Activated naive CD4-positive, alpha-beta T cell (primary cell): ENCODE measurements at places on chromosomes 1 and 21.
A peak's percentile ranks its signal among the peaks of the same experiment; 100 is the strongest.

GRCh38 chr1:114668784-114669561 lies 876 bp downstream of the DENND2C start:
- peak; percentile 0 for DNase-seq

- DNase-seq = no peak
Observed at GRCh38 chr21:15676935-15677334, 52.8 kb upstream of the USP25 start.

DNA sequence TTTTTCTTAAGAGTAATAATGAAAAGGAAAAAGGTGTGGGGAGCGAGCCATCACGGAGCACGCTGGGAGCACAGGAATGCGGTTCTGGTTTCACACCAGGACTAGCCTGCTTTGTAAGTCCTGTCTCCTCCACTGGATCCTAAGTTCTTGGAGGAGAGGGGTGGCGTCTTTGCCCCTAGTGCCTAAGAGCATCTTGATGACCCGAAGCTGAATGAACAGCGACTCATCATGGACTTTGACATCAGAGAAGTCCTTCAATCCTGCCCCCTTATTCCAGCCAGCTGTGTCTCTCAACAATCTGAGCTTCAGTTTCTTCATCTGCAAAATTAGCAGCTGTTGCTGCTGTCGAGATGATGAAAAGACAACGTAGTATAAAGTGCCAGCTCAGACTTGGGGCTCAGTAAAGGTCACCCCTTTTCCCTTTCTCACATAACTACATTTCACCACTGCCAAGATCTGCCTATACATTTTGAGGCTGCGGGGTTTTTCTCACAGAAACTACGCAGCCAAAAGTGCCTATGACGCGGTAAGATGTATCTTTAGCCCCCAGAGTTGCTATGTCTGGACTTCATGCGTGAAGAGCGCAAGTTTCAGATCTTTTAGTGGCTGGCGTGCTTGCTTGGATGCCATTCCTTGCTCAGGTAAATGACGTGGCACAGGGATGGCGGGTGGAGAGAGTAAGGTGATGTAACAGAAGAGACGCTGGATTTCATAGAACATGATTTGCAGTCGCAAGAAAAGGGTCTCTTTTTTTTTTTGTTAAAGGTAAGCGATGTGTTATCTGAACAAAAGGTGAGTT lies 4.9 kb upstream of the PRDM2 start:
- DNase-seq = no peak

GRCh38 chr1:109931189-109931731 lies 20.6 kb downstream of the CSF1 start:
- DNase-seq = no peak

- DNase-seq = no peak
Observed at GRCh38 chr1:2639607-2640521, 7.0 kb upstream of the MMEL1 start.

DNA sequence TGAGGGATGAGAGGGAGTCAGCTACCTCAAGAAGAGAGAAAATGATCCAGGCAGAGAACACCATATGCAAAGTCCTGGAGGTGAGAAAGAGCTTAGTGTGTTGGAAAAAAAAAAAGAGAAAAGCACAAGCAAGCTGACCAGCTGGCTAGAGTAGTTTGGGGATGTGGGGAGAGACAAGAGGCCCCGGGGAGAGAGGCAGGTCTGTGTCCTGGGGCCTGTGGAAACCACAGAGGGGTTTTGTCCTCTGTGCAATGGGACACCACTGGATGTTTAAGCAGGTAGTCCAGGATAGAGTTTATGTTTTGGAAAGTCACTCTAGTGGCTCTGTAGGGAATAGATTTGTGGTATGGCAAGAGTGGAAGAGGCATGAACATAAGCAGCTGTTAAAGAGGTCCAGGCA lies 14.4 kb upstream of the CHI3L1 start:
- no peak for DNase-seq

DNA sequence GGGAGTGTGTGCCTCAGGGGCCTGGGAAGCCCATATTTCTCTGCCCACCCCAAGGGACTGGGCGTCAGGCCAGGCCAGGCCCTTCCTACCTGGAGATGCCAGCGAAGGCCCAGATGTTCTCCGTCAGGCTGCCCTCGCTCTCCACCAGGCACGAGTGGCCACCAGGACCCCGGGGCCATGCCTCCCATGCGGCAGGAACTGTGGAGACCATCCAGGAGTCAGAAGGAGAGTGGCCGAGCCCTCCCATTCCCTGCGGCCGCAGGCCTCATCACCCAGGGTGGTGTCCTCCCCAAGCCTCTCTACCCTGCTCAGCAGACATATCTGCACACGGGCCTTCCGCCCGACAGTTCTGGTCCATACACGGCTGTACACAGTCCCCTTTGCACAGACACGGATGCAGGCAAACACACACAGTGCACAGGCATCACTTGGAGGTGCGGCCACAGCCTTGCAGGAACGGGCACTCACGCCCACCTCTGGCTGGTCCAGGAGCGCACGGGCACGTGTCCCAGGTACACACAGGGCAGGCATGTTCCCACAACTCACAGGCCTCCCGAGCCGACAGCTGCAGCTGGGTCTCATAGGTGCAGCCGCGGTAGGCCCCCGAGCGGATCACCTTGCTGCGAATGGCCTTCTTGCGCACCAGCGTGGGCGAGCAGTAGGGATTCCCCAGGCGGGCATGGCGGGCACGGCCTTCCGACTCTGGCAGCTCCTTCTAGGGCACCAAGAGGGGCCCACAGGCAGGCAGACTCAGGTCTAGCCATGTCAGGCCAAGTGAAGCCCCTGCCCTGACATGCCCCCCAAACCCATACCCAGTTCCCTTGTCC lies 5.9 kb upstream of the KIF17 start:
- DNase-seq = no peak

DNA sequence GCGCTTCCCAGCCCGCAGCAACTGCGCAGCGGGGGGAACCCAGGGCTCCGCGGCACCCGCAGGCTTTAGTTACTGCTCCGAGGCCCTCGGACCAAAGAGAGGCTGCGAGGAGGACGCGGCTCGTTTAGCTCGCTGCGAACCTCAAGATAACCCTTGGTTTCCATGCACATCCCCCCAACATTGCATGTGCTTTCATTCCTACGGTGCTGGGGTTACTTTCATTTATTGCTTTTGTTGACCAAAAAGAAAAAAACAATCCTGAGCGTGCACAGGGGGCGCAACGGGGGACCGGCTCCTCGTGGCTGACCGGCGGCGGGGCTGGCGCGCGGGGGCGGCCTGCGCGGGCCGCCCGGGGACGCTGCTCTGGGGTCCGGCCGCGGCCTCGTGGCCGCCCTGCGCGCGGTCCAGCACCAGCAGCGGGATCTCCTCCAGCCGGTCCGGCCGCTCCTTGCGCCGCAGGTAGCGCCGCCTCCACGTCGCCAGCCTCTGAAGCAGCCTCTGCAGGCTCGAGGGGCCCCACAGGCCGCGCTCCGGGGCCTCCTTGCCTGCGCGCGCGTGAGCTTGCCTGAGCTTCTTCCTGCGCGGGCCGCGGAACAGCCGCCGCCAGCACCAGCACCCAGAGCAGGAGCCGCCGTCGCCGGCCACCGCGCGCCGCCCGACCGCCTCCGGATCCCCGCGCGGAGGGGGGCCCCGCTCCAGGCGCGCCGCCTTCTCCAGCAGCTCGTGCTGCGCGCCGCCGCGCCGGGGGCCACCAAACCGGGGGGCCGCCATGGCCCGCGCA lies 77.4 kb downstream of the DESI2 start:
- no peak for DNase-seq

GRCh38 chr1:205472737-205473441 lies 17.0 kb upstream of the BLACAT1 start:
- DNase-seq = no peak

GRCh38 chr1:228453614-228454013 lies 33.6 kb upstream of the RNF187 start:
- no peak for DNase-seq

DNA sequence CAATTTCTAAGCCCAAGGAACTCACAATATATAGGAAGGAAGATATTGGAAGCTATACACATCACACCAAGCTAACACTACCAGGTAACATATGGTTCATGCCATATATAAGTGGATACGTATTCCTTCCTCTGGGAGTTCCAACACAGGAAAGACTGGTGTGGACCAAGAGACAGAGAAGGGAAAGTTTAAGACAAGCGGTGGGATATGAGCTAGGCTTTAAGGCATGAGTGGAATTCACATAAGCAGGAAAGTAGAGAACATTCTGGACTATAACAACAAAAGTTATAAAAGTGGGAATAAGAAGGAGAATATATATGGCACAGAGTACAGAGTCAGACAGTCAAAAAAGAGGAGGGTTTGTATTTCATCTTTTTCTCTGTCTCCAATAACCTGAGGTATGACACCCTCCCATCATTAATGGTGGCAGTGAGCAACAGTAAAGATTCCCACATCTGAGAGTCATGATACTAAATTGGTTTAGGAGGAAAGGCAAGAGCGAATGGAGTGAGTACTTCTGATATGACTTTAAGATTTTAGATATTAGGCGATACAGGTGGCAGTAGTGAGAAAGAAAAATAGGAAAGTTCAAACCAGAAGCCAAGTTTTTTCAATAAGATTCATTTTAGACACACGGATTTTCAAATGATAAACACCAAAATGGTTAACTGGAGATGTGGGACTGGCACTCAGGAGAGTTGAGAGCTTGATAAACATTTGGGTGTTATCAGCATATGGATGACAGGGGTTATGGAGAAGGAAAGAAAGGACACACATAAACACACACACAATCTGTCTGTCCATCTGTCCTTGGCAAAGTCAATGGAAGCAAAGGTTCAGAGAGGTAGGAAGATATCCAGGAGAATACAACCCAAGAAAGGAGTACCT lies 87.4 kb upstream of the TTC39A start:
- no peak for DNase-seq

GRCh38 chr21:29490016-29490415 lies 191.3 kb downstream of the BACH1 start:
- DNase-seq = no peak

GRCh38 chr1:226525750-226526149 lies 22.8 kb upstream of the STUM start:
- no peak for DNase-seq

GRCh38 chr1:106754957-106755356 lies 301.5 kb upstream of the PRMT6 start:
- no peak for DNase-seq

GRCh38 chr1:216015116-216015515 lies 408.1 kb downstream of the USH2A start:
- no peak for DNase-seq

- DNase-seq = no peak
Observed at GRCh38 chr1:161747801-161748200, 1.8 kb upstream of the DUSP12 start.

- no peak for DNase-seq
Observed at GRCh38 chr21:28550057-28550825, 442.4 kb downstream of the LTN1 start.

DNA sequence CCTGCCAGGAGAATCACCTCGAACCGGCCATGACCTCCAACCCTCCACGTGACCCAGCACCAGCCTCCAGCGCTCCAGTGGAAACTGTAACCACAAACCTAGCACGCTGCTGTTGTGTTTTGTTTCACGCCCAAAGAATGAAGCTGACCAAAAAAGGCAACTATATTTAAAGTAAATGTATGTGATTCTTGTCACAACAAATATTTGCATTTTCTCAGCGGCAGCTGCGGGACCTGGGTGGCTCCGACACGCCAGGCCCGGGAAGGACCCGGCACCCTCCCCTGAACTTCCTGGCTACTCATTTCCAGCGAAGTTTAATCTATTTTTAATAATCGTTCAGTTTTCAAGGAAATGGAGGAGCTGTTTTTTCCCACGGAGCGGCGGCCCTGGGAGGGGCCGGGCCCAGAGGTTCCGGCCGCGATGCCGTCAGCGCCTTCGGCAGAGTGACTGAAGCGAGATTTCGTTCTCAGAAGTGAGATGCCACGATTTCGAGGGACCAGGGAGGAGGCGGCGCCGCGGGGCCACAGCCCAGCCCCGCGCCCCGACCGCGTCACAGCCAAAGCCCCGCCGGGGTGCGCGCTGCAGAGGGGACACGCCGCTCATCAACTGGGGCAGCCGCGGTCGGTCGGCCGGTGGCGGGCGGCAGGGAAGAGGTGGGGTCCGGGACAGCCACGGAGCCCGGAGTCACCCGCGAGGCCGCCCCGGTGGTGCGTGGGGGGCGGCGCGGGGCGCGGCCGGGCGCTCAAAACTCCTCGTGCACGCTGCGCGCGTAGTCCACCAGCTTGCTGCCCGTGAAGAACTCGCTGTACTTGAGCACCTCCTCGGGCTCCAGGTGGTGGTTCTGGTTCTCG lies 3.0 kb upstream of the TNFRSF4 start:
- no peak for DNase-seq

DNA sequence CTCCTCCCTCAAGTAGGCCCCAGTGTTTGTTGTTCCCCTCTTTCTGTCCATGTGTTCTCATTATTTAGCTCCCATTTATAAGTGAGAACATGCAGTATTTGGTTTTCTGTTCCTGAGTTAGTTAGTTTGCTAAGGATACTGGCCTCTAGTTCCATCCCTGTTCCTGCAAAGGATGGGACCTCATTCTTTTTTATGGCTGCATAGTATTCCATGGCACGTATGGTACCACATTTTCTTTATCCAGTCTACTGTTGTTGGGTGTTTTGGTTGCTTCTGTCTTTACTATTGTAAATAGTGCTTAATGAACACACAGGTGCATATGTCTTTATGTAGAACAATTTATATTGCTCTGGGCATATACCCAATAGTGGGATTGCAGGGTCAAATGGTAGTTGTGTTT lies 232.9 kb downstream of the TPR start:
- no peak for DNase-seq

- no peak for DNase-seq
Observed at GRCh38 chr1:170360601-170361000, 171.4 kb upstream of the GORAB start.

GRCh38 chr1:64163970-64164369 lies 39.5 kb upstream of the UBE2U start:
- no peak for DNase-seq

DNA sequence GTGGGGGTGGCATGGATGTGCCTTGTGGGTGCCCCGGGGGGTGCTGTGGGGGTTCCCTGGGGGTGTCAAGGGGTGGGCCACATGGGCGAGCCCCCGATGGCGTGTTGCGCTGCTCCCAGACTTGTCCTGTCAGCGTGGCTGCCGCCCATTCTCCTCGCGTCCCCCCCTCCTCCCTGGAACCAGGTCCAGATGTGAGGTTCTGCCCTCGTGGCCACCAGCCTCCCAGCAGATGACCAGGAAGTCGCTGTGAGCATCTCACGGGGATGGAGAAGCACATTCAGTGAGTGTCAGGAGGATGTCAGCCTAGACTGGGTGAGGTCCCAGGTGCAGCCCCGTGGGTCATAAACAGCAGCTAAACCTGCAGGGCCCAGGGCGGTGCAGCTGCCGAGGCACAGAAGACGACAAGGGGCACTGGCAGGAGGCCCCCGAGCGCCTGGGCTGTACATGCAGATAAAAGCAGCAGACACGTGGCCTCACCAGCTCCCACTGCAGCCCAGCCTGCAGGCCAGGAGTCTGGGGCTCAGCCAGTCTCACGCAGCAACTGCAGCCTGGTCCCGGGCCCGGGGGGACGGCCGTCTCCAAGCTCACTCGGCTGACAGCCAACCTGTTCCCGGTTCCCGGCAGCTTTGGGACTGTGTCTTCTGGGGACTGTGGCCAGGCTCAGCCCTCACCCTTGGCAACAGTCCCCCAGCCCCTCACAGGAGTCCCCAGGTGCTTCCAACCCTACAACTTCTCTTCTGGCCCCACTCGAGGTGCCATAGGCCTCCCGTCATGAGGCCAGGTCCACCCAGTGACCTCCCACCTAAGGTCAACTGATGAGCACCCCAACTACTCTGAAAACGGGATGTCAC lies 17.5 kb upstream of the COL6A2 start:
- no peak for DNase-seq

GRCh38 chr1:172356620-172357019 lies 63.9 kb upstream of the C1orf105 start:
- no peak for DNase-seq

- no peak for DNase-seq
Observed at GRCh38 chr1:23224739-23225648, 7.7 kb upstream of the HTR1D start.
